ENCODE measurements at places on chromosomes 7 and 10.

DNA sequence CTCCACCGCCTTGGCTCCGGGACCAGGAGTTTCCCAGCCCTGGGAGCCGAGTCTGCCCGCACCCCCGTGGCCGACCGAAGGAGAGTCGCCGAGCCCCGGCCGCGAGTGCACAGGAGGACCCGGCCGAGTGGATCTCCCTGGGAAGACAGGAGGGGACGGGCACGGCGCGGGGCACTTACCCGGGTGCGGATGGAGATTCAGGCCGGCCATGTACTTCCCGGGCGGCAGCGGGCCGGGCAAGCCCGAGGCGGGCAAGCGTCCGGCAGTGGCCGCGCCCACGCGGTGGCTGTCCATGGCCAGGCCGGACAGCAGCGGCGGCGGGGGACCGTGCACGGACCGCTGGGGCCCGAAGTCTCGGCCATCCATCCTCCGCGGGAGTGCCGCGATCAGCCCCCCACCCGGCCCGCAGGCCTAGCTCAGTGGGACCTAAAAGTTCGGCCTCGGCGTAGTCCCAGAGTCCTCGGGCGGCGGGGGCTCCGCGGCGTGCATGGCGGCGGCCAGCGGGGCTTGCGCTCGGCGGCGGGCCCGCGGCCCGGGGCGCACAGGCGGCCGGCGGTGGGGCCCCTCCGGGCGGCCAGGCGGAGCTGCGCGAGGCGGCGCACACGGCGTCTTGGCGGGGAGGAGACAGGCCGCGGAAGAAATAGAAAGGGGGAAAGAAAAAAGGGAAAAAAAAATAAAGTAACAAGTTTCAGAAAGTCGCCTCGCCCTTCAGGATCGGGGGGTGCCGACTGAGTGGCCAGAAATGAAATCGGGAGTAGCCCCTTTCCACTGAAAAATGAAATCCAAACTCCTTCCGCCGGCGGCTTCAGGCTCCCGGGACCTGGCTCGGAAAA is 2.5 kb downstream of the TNRC18 start:
- DNase-seq = no peak

DNA sequence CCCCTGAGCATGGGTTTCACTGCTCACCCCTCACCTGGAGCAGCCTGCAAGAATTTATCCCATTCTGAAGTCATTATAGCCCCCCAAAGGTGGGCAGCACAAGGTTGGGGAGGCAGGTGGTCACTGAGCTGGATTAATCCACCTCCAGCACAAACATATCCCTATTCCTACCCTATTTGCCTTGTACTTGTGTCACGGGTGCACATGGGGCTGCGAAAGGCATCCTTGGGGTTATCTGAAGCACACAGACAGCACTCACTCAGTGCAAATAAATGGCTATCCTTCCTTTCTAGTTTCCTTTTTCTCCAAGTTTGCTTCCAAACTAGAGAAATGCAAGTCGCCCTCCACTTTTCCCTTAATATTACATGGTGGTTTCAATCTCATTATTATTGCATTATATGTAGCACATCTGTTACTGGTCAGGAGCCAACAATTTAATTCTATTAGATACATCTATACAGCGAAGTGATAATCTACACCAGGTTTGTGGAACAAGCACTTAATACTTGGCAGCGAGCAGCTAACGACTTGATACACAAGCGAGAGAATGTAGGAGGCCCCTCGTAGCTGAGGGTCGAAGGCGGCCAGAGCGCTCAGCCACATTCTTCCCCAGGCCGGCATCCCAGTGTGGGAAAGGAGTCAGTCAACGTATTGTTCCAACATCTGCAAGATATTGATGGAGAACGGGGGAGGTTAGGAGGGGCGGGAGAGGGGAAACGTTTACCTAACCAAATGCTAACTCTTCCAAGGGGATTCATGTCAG is 121.3 kb upstream of the HABP2 start:
- DNase-seq = no peak

DNA sequence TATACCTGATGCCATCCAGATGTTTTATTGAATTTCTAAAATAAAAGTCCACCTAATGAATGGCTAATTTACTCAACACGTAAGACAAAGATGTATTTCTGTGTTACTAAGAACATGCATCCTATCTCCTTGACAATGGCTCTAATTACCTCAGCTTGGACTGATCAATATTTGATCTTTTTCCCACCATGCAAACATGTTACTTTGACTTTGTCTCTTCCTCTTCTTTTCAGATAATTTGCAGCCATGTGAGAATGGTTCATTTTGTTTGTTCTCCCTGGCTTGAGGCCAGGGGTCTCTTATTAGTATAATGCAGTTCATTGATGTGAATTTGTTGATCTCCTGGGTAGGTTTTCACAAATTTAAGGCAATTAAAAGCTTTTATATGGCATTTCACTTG is 302.1 kb downstream of the ADK start:
- DNase-seq = no peak

DNA sequence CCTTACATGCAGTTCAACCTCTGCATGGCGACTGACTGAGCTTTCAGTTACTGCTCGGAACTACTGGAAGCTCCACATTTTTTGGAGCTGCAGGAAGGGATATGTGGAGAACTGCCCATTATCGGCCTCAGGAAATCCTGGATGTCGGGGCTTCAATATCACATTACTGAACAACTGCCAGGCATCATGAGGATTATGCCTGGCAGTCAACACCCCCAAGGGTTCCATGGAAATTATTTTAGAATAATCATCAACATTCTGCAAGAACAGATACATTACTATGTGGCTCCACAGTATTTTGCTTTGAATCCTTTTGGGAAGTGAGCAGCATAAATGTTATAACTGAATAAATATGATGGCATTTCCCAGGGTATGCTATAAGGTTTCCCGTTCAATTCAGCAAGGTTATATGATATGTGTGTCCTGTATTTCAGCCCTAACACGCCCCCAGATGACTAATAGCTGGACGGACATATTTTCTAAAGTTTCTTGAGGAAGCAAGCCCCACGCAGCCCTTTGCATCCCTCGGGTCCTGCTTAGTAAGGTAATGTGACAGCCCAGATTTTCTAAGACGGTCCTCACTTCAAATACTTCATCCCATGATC is 53.0 kb upstream of the OPALIN start:
- DNase-seq = no peak

GRCh38 chr7:31261341-31261740 is 79.2 kb downstream of the NEUROD6 start:
- DNase-seq = no peak

DNA sequence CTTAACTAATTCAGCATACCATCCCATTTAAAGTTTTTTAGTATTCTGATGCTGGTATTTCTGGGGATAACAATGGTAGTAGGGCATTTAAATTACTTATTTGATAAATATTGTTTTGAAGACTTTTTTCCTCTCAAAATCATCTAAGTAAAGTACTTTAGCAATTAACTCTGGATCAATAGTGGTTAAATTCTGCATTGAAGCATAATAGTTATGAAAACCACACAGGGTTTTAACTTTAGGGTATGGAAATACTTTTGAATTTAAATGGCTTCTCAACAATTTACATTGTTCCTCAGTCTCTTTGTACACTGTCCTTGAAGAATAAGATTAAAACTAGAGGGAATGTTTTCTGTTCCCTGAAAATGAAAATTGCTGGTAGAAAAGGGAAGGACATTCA is 202.6 kb upstream of the STEAP4 start:
- no peak for DNase-seq

DNA sequence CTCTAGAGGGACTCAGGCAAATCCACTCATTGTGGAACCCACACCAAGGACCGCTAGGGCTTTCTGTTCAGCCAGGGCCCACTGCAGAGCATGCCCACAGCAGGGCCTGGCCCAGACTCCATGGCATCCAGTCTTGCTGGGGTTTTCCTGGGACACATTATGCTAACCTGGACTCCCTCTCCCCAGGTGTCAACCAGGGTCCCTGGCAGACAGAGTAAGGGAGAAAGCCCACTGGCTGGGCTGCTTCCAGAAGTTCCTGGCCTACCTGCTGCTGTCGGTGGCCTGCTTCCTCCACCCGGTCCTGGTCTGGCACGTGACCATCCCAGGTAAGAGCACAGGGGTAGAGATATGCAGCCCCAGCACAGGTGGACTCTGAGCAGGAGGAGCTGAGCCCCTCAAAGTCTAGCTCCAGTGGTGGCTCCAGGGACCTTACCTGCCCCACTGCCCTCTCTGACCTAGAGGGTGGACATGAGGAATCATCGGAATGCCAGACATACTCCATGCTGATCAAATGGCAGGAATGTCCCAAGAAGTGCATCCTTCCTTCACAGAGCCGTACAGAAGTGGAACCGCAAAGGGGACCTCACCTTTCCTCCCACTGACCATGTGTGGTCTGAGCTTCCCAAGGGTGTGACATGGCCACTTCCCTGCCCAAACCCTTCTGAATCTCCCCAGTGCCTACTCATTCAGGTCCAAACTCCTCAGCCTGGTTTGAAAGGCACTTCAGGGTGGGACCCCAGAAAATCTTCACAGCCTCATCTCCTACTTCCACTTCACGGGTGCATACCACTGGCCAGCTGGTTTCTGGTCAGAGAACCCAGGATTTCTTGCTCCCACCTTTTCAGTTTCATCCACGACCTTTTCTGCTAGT is 22.5 kb downstream of the TMEM72 start:
- no peak for DNase-seq

Measured in non-pigmented ciliary epithelial cell (primary cell).